Cardiac muscle cell (in vitro differentiated cells and primary cell): ENCODE measurements at places on chromosomes 5 and 9. TPM values are rescaled to one million over a fixed set of nuclear protein-coding genes. Genes with fewer than 3 reads are reported as not detected.
A peak's percentile ranks its signal among the peaks of the same experiment; 100 is the strongest.

LCN12 gene
- polyA plus RNA-seq: 19.7 and 21.9 TPM in 2 replicates

DNA sequence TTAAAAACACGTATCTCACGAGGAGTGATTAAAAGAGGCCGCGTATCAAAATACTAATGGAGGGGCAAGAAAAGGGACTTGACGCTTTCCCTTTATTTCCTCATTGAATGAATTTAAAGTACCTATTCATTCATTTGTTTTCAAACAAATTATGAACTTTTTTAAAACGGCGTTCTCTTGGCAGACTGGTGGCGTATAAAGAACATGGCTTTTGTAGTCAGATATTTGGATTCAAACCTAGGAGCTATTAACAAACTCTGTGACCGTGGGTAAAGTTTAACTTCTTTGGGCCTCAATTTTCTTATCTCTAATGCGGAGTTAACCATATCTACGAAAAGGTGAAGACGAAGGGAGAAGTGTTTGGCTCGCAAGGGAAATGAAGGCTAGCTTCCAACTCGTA, 876 bp downstream of the CAAP1 start:
- DNase-seq: peak; percentile 3

- DNase-seq: peak; percentile 22
Measured at GRCh38 chr9:36855448-36856315, 178.4 kb downstream of the PAX5 start.

DNA sequence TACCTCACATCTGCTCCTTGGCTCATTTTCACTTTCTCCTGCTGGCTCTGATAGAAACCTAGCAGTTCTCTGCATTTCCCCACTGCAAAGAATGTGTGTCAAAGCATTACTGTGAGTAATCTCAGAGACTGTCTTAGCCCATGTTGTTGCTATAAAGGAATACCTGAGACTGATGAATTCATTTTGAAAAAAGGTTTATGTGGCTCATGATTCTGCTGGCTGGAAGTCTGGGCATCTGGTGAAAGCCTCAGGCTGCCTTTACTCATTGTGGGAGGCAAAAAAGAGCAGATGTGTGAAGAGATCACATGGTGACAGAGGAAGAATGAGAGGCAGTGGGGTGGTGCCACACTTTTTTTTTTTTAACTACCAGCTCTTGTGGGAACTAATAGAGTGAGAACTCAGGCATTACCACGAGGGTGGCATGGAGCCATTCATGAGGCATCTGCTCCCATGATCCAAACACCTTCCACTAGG, 191.6 kb upstream of the CTNND2 start:
- DNase-seq: no peak

DNA sequence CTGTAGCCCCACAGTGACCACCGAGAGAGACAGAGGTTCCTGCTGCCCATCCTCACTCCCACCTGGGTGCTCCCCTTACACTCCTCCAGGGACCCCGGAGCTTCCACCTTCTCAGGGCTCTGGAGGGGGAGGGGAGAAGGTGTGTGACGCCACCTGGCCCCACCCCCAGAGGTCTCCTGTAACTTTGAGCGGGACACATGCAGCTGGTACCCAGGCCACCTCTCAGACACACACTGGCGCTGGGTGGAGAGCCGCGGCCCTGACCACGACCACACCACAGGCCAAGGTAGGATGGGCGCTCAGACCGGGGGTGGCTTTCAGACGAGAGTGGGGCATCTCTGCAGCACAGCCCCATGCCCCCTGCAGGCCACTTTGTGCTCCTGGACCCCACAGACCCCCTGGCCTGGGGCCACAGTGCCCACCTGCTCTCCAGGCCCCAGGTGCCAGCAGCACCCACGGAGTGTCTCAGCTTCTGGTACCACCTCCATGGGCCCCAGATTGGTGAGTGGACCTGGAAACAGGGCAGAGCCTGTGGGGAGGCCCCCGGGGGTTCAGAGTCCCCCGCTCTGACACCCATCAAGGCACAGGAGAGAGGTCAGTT, 4.5 kb downstream of the MAMDC4 start:
- no peak for DNase-seq

DNA sequence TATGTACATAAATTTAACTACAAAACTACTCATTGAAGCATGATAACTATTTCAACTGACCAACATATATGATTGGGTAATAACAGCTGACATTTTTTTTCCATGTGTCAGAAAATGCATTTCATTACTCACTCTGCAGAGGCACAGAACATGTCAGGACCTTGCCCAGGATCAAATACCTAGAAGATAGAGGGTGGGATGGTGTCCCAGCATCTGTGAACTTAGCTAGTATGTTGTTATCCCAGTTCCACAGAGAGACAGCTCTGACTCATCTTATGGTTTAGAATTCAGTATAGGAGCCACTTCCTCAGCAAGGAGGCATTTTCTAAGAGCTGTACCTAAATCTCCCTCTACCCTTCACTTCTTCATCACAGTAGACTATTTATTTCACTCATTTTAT, 1198.6 kb upstream of the ACO1 start:
- DNase-seq: no peak

DNA sequence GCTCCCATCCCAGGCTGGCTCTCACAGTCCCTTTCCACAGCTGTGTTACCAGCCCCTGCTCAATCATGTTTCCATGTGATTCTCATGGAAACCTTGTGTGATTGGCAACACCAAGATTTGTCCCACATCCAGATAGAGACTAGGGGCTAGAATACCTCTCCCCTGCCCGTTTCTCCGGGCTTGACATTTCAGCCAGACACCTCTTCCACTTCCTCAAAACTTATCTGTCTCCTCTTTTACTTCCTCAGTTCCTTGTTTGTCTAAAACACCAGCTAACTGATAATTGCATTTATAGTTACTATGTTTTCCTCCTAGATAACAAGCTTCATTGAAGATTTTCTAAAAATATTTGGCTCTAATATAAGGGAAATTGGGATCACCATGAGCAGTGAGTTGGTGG, 16.6 kb upstream of the KCNMB1 start:
- no peak for DNase-seq

DNA sequence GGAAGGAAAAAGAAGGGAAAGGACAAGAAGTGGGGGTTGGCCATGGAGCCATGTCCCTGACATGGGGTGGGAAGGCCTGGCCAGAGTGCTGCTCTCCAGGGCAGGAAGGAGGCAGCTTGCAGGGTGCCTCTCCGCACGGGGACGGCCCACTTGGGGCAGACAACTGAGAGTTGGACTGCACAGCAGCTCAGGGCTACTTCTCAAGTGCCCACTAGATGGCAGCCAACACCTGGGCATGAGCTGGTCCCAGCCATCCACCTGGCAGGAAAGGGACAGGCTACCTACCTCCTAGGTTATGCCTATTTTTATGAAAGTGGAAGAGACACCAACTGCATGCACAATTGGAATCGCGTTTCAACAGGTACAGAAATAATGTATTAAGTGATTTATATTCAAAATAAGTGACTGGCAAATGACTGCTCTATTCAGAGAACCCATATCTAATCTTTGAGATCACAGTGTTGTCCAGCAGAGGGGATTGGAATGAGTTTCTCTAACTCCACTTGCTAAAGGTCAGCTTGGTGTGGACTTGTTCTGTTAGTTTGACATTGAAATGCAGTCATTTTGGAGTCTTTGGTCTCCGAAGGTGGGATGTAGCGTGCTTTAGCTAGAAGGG, 113.4 kb downstream of the SYK start:
- peak; percentile 83 for DNase-seq

DNA sequence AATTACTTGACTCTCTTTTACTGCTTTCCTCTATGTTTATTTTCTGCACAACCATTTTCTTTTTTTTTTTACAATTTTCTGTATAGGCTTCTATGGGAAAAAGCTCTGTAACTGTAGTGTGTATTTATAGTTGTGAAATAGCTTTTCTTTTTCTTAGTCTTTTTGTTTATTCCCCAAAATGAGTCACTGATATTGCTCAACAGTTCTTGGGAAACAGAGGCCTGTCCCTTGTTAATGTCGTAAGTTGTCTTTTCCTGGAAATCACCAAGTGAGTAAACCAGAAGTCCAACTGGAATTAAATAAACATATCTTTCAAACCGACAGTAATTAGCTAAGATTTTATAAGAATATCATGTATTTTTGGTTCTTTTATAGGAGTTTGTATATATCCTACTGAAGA, 325.1 kb upstream of the PRR16 start:
- DNase-seq: no peak

GRCh38 chr5:124302533-124302932, 443.9 kb downstream of the ZNF608 start:
- DNase-seq: no peak
